ENCODE measurements at places on chromosomes 1 and 21.

GRCh38 chr1:156738916-156739315 is 2.0 kb downstream of the MRPL24 start:
- DNase-seq = no peak

GRCh38 chr1:89269277-89269676 is 3.4 kb downstream of the GBP5 start:
- no peak for DNase-seq

GRCh38 chr1:183942933-183943693 is 94.4 kb downstream of the COLGALT2 start:
- peak; percentile 88 for DNase-seq

- DNase-seq = no peak
Measured at GRCh38 chr1:204792354-204792692, 78.3 kb upstream of the NFASC start.

GRCh38 chr1:33032126-33032869 is 4.4 kb downstream of the AK2 start:
- DNase-seq = no peak

DNA sequence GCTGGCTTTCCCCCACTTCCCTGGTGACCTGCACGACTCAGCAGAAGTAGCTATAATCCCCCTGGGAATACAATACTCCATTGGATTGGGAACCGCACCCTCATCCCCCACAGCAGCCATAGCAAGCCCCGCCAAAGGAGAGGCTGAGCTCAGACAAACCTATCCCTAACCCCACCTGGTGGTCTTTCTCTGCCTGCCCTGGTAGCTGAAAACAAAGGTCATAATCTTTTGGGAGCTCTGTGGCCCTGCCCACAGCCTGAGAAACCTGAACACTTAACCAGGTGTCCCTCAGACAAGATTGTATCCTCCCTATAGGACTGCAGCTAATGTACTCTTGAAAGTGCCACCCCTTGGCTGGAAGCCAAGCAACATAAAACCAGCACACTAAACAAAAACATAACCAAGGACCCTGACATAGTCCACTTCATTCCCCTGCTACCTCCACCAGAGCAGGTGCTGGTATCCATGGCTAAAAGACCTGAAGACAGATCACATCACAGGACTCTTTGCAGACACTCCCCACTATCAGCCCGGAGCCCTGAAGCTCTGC is 71.6 kb upstream of the RUNX1 start:
- DNase-seq = no peak

DNA sequence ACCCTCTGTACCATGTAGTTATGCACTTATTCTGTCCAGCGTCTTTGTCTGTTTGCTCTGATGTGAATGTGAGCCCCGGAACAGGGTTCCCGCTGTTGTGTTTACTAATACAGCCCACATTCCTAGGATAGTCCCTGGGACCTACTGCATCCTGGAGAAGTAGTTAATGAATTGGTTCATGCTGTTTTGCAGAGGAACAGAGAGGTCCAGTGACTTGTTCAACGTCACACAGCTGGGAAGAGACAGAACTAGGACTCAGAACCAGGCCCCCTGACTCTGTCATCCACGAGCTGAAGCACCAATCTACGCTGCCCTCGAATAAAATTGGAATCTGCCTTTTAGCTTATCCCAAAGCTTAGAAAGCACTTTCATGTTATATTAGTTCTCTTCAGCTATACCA is 784 bp downstream of the AGT start:
- DNase-seq = no peak

DNA sequence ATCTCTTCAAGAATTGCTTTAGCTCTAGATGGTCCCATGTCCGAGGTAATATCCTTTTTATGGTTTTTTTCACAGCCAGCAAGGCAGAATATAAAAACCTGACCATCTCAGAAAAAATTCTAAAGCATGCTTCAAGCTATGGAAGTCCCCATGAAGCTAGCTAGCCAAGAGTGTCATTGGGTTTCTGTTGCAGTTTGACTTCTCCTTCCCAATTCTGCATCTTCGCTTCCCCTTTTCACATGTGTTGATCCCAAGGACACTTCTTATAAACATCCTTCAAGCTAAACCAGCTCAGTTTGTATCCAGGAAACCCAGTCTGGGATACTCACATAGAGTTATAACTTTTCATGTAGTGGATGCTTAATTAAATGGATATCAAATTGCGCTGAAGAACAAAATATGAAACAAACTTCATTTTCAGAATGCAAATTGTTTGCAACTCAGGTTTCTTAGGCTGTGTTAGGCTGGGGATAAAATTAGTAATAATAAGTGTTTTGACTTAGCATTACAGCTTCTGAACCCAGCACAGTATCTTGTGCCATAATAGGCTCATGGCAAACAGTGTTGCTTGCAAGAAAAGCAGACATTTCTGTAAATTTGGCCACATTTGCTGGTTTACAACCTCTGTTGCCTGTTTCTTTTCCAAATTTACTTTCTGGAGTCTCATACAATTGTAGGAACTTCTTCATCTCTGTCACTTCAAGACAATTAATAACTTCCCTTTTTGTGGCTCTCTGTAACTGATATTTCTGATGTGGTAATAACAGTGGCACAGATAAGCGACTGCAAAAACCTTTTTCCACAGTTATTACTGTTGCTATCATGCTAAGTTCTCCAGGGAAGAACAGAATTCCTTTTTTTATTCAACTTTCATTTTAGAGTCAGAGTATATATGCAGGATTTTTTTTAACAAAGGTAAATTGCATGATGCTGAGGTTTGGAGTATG is 53.2 kb downstream of the NCAM2 start:
- DNase-seq = no peak

All from T1000 (cell line).